ENCODE measurements at places on chromosomes 3 and 15.

GRCh38 chr3:129835198-129835597 lies 58.3 kb downstream of the TMCC1 start:
- no peaks in the 10 kb centered on the region for H3K27me3 ChIP-seq
- peaks cover 3% of the 10 kb centered on the region for H3K36me3 ChIP-seq
- H3K27ac ChIP-seq, result no peak overlapping the region

DNA sequence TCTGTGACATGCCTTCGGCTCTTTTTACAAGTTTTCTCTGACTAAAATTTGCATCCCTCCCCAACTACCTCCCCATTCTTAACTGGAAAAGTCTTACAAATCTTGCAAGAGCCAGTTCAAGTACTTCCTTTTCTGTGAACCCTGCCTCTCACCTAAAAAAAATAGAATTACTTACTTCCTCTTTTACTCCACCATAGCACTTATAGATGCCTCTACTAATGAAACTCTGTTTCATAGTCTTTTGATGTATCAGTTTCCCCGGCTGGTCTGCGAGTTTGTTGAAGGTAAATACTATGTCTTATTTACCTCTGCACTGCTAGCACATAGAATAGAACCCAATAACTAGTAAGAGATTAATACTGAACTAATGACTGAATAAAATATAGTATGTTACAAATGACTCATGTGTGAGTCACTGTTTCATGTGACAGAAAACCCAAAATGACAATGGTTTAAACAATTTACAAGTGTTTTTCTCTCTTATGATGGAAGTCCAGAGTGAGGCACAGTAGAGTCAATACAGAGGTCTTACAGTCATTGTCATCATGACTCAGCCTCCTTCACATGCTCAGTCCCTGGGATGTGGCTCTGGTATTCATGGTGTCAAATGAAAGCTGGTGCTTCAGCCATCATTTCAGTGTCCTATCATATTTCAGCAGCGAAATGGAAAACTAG lies 393.5 kb downstream of the RSL24D1 start:
- H3K27ac ChIP-seq, result no peak overlapping the region
- no peaks in the 10 kb centered on the region for H3K27me3 ChIP-seq
- no peak overlapping the region for H3K4me3 ChIP-seq
- no peak for DNase-seq
- H3K4me1 ChIP-seq, result no peaks in the 10 kb centered on the region

GRCh38 chr3:166721466-166721865 lies 658.6 kb downstream of the ZBBX start:
- no peaks in the 10 kb centered on the region for H3K27me3 ChIP-seq
- H3K4me1 ChIP-seq, result no peaks in the 10 kb centered on the region
- H3K4me3 ChIP-seq, result no peak overlapping the region
- no peak for DNase-seq

- H3K4me1 ChIP-seq, result peaks cover 2% of the 10 kb centered on the region
- peaks cover 12% of the 10 kb centered on the region for H3K27me3 ChIP-seq
- no peaks in the 10 kb centered on the region for H3K36me3 ChIP-seq
Observed at GRCh38 chr3:14391033-14391432, 11.4 kb upstream of the SLC6A6 start.

DNA sequence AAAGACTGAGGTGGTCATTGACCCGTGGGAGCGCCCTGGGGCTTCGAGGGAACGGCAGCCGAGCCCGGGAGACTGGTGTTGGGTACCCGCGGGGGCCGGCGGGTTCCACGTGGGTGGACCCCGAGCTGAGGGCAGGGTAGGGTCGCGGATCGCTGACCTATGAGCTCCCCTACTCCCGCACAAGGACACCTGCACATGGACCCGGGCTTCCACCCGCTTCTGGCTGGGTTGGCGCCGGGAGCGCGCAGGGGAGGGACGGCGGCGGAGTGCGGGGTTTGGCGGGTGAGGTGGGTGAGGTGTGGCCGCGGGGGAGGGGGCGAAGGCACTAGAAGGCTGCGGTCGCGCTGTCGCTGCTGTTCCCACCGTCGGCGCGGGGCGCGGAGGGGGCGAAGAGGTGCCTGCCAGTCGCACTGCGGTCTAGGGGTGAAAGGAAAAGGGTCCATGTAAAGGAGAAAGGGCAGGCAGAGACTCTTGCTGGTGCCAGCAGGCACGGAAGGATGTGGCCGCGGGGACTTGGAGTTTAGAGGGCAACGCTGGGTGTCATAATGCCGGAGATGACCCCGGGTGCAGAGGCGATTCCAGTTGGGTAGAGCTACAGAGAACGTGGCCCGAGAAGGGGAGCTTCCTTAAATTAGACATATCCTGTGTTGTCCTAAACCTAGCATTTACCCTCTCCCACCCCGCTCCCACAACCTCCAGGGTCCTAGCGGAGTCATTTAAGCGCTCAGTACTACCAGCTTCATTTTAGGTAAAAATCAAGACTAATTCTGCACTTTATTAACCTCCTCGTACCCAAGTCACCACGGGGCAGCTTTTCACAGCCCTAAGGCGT lies 245.9 kb upstream of the TOPAZ1 start:
- H3K27ac ChIP-seq, result no peak overlapping the region
- no peak for DNase-seq
- peak overlapping the region; percentile 88 for H3K4me3 ChIP-seq

GRCh38 chr3:24829011-24829581 lies 334.4 kb upstream of the THRB start:
- no peak overlapping the region for H3K27ac ChIP-seq
- no peak for DNase-seq
- no peaks in the 10 kb centered on the region for H3K36me3 ChIP-seq
- no peak overlapping the region for H3K4me3 ChIP-seq

All from T-helper 17 cell (primary cell).